IMR-90 (cell line): ENCODE measurements at places on chromosomes 3 and 15. TPM values are rescaled to one million over a fixed set of nuclear protein-coding genes. Genes with fewer than 3 reads are reported as not detected.

GRCh38 chr15:85318048-85318731 lies 62.2 kb upstream of the AKAP13 start:
- peak; percentile 98 for DNase-seq

DNA sequence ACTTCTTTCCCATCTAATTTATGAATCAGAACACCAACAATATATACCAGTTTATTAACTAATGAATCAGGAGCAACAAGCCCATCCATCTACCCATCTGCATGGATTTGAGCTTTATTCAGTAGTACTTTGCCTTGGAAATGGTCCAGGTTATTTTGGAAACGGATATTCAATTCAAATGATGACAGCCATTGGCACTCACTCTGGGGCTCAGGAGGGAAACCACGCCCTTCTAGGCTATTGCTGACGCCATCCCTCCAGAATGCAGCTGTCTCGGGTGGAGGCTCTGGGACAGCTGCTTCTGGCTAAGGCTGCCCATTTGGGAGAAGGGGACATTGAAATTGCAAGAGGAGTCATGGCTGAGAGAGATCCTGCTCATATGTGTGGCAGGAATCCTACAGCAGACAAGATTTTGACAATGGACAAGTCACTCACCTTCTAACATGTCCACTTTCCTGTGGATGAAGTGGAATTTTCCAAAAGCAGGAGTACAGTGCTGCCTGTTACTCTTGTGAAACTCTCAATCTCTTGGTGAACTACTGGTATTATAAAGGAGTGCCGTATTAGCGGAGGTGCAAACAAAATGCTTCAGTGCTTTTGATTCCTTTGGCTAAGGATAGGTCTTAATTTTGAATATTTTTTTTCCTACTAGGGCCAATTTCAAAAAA lies 29.3 kb upstream of the TRAK1 start:
- DNase-seq: peak; percentile 90

GUCA1C gene
- total RNA-seq: not detected in 2 replicates

DNA sequence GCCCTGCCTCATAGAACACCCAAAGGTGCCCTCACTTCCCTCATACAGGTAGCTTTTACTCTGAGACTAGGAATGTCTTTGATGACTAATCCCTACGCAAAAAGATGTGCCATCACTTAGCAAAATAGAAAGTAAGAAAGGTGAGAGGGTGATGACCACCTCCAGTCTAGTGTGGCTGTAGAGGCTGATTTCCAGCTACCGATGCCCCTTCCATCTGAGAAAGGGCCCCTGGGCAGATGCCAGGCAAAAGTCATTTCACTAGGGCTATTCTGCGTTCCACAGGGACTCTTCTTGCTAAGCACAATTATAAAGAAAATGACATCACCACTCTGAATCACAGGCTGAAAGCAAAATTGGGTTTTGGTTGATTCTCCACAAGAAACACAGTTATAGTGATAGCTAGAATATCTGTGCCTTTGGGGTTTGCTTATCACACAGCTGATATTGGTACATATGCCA lies 77.4 kb downstream of the RBPMS2 start:
- peak; percentile 36 for DNase-seq

GRCh38 chr3:13200946-13201345 lies 127.7 kb upstream of the IQSEC1 start:
- DNase-seq: no peak

- DNase-seq: no peak
Measured at GRCh38 chr3:5185093-5185673, 2.3 kb upstream of the EDEM1 start.

DNA sequence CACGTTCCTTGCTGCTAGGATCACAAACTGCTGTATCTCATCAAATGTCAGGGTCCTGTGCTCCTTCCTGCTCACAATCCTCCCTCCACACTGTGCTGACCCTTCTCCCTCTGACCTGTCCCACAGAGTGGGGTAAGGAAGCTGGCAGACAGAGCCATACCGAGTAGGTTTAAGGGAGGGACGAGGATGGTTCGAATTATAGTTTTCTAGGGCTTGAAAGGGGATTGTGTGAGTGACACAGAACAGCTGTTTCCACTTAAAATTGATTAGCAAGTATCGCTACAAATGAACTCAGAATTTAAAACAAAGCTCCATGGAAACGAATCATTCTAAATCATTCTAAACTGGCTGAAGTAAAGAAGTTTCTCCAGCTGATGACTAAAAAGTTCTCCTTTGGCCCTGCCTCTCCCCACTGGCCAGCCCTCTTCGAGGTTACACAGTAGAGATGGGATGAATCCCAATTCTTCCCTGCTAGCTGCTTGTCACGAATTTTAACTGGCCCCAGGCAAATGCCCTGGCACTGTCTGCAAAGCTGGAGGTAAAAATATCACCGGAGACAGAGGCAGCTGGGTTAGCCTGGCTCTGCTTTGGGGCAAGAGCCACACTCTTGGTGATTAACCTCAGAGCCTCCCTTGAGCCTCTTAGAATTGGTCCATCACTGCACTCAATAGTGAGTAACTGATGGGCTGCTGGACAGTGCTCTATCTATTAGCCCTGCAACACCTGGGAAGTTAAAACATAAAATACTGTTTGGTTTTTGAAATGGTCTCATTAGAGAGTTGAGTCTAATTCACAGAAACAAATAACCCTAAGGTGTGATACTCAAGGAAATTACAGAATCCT lies 194.9 kb downstream of the CHST2 start:
- no peak for DNase-seq

HRG gene
- total RNA-seq: not detected in 2 replicates

GOLGA6L7 gene
- not detected in 2 replicates for total RNA-seq

PLSCR5 gene
- not detected in 2 replicates for total RNA-seq

GRCh38 chr3:36937492-36937891 lies 7.4 kb downstream of the TRANK1 start:
- DNase-seq: no peak

DNA sequence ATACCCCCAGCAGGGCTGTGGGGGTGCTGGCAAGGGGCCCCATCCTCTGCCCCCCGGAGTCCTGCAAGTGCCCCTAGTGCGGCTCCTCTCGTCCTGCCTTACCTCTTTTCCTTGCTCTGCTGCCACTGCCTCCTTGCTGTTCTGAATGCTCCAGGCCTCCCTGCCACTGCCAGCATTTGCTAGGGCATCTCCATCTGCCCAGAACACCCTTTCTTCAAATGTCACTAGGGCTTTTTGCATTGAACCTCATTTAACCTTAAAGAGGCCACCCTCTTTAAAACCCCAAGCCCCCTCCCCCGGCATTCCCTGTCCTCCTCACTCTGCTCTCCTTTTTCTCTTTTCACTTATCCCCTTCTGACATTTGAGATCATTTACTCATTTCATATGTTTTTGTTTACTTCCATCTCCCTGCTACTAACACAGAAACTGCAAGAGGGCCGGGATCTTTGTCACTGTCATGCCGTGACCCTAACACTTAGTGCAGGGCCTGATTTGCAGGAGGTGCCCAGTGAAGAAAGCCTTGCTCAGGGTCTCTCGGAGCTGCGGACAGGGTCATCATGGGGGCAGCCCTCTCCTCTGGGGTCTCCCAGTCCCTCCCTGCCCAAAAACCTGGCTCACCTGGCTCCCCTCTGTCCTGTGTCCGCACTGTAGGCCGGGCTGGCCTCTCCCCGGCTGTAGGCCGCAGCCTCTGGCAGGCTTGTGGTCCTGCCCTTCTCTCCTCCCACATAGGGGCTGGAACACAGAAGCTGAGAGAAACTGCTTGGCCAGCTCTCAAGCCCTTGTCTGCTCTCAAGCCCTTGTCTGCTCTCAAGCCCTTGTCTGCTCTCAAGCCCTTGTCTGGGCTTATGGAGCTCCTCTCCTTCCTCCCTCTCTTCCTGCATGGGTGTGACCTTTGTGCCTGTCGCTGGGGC lies at the start of gene ACOX2:
Gene ACOX2 (minus strand): TSS at position 690 of the 911 bp plus-strand sequence. CDS start 2,084 bp downstream, outside the sequence.
- DNase-seq: peak; percentile 70

CRTAP gene
- 86.9 and 108 TPM in 2 replicates for total RNA-seq

DNA sequence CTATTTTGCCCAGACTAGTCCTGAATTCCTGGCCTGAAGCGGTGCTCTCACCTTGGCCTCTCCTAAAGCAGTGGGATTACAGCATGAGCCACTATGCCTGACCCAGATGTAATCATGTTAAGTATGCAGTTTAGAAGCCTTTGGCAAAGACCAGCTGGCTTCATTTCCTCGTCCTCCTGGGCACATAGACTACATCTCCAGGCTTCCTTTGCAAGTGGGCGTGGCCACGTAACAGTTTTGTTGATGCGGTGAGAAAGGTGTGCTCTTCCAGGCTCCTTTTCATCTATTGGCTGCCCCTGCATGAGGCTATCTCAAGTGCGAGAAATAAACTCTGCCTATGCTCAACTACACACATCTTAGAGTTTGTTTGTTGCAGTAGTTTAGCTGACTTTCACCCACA lies 13.0 kb downstream of the SV2B start:
- no peak for DNase-seq

DNA sequence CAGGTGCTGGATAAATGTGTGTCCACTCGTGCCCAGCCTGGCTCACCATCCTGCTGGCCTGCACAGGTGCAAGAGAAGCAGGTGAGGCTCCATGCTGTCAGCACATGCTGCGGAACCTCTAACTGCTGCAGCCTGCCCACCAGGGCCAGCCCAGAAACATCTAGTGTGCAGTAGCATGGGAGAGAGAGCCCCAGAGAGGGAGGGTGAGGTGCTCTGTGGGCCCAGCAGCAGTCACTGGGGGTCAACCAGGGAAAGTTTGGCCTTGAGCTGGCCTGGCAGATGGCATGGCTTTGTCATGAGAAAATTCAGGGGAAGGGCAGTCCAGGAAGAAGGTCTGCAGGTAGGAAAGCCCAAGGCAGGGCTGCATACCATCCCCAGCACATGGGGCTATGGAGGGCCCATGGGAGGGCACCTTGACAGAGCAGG lies 18.2 kb upstream of the PRR23E start:
- DNase-seq: no peak

DNA sequence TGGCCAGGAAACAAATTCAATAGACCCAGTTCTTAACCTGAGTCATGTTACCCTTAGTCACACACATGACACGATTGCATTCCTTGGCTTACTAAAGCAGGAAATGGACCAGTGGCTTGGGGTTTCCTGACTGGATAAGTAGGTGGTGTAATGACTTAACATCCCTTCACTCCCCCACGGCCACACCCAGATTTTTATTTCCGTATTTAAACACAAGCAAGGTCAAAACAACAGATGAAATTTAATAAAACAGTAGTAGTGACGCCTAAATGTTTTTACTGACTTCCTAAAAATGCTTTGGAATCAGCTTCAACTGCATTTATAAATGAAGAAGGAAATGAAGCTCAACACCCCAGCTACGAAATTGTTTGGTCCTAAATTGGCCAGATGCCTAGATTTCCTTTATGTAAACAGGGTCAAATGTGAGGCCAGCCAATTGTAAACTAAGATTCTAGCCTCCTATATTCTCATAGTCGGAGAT lies 324.3 kb downstream of the CHST2 start:
- DNase-seq: peak; percentile 98

ULK3 gene
- 8.6 and 11.8 TPM in 2 replicates for total RNA-seq

GRCh38 chr3:37996785-37997301 lies 6.3 kb downstream of the VILL start:
- peak; percentile 76 for DNase-seq

NMNAT3 gene
- total RNA-seq: under 0.01 and 0.36 TPM in 2 replicates

DNA sequence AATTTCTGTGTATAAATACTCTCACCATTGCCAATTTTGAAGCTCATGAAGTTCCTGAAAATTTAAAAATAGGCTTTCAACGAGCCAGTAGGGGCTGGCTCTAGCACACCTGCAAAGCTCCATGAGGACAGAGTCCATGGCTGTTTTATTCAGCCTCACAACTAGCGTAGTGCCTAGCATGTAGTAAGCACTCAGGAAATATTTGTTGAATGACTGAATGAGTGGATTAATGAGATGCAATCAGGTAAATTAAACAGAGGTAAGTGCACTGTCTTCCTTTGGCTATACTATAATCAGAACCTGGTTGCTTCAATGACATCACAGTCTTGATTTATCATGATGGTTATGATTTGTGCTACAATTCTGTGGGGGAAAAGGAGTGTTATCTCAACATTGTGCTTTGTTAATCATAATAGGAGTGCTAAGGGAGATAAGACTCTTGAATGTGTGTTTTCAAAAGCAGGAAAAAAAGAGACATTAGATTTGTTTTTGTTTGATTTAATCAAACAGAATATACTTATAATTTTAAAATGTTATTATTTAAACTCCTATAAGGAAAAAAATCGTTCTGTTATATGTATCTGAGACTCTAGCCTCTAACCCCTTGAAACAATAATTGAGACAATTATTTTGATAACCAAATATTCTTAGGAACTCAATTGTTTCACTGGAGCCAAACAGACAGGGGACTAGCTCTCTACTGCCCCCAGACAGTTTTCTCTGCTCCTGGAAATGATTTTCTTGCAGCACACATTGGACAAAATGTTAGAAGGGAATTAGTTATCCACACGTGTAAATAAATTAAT lies 171.7 kb upstream of the ATP11B start:
- DNase-seq: no peak

DNA sequence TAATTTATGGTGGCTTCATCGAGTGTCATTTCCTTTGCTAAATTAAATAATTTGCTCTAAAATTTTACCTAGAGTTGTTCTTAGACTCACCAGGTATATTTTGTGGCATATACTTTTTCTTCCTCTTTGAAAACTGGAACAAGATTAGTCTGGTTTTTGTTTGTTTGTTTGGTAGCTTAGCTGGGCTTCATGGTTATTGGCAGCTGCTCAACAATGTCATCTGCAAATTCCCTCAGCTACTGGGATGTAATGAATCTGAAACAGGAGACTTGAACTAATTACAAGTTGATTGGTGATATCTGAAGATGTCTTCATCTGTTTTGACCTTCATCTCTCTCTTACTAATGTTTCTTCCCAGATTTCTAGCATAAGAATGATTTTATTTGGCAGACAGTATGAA lies 270.5 kb upstream of the P2RY1 start:
- DNase-seq: no peak

DNA sequence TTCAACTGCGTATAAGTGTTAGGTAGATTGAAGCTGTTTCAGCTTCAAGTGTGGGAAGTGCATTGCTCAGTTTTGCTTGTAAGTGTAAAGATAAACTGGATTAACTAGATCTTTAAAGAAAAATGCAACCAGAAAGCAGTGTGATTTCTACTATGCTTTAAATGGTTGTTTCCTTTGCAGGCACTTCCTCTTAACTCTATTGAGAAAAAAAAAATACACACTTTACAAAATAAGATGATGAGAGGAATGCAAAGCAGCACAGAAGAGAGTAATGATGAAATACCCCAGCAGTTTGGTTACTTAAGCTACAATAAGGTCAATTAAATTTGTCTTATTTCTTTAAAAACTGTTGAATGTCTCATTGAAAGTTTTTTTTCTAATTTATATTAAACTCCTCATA lies 40.8 kb downstream of the DPH6 start:
- peak; percentile 22 for DNase-seq

- no peak for DNase-seq
Measured at GRCh38 chr3:12733566-12733965, 25.5 kb downstream of the TMEM40 start.

LYZL4 gene
- not detected in 2 replicates for total RNA-seq

GRCh38 chr3:141073580-141073979 lies 22.4 kb downstream of the SPSB4 start:
- DNase-seq: no peak

- peak; percentile 64 for DNase-seq
Measured at GRCh38 chr3:194575484-194576210, 57.6 kb downstream of the TMEM44 start.

GRCh38 chr15:59976480-59977271 lies 27.4 kb upstream of the FOXB1 start:
- no peak for DNase-seq

RBP2 gene
- not detected in 2 replicates for total RNA-seq
